Left lung (tissue), 14 donors: ENCODE measurements at places on chromosomes 4 and X. TPM values are rescaled to one million over a fixed set of nuclear protein-coding genes. Genes with fewer than 3 reads are reported as not detected.

DNA sequence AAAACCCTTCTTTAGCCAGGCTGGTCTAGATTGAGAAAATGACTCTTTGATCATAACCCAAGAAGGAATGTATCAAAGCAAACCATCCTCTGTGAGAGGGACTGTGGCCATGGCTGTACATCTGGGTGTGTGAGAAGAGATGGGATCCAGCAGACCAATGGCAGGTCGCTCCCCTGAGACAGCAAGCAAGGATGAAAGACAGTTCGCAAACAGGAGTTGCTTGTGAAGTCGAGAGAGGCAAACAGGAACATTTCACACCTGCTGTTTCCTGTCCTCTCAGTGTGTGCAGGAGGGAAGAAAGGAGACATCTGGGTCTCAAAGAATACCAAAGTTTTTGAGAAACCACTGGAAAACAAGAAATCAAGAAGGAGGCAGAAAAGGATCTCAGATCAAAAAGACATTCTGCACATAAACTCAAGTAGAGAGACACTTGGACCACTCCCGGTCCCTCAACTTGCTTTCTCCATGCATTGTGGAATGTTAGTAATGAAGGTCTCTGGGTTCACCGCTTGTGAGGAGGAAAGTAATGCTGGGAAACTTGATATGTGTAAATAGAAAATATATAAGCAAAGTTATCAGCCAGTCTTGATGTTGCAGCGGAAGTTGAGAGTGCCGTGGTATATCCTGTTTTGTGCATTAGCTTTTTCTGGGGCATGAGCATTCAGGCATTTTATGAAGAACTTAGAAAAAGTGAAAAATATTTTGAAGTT is 327.5 kb downstream of the BMPR1B start:
- no peak for DNase-seq

DNA sequence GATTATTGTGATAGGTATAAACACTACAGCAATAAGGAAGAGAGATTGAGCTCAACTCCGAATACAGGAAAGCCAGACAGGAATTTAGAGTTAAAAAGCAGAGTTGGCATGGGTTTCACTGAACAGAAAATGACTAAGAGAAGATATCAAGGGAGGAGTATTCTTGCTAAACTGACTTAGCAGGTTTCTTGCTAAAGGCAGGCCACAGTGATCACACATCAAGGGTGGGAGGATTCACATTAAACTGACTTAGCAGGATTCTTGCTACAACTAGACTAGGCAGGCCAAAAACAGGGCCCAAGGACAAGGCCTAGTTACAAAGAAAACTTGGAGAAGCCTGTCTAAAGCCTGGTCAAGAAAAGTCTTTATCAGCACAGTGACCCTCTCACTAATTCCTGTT is 195.1 kb downstream of the MAGEB5 start:
- no peak for DNase-seq

The CPZ gene
- total RNA-seq, result 18.4 TPM

GRCh38 chr4:81509822-81510221 is 38.1 kb upstream of the RASGEF1B start:
- DNase-seq, result no peak

- DNase-seq, result no peak
These were observed 49.1 kb downstream of the MID1 start for GRCh38 chrX:10571260-10571659.

The TRAPPC11 gene
- total RNA-seq, result 29.5 TPM

The PGAM4 gene
- total RNA-seq, result not detected

The RS1 gene
- total RNA-seq, result 3.8 TPM

The C4orf36 gene
- 2.1 TPM for total RNA-seq

The ASMT gene
- not detected for total RNA-seq

DNA sequence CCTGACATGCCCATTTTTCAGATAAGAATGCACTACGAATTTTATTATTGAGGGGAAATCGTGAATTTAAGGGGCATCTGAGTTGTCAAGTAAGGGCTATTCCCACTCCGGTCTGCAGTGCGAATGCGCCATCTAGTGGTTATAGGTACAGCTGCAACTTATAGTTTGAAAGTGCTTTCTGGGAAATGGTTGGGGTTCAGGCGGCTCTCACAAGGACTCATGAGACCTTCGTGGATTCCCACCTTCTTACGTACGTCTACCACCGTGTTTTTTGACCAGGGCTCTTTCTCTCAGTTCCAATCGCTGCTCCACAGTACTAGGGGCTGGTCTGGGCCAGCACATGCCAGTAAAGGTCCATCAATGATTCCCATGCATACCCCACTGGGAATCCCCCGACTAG is 12.3 kb downstream of the MSL3 start:
- DNase-seq, result peak; percentile 43

- no peak for DNase-seq
These were observed 66.1 kb upstream of the HGFAC start for GRCh38 chr4:3375688-3376087.

The TLR10 gene
- total RNA-seq, result 0.15 TPM

DNA sequence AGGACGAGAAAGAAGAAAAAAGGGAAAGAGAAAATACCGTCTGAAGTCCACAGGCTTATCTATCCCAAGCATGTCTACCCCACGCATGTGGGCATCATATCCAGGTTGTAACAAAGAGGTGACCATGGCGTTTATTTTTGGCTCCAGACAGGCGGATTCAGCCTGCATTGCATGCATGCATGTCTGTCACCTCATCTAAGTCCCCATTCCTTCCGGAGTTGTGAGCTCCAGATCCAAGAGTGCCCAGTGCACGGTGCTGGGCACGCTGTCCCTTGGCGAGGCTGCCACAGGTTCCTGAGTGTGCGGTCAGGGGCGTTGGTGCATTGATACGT is 905 bp upstream of the GALNTL6 start:
- no peak for DNase-seq

DNA sequence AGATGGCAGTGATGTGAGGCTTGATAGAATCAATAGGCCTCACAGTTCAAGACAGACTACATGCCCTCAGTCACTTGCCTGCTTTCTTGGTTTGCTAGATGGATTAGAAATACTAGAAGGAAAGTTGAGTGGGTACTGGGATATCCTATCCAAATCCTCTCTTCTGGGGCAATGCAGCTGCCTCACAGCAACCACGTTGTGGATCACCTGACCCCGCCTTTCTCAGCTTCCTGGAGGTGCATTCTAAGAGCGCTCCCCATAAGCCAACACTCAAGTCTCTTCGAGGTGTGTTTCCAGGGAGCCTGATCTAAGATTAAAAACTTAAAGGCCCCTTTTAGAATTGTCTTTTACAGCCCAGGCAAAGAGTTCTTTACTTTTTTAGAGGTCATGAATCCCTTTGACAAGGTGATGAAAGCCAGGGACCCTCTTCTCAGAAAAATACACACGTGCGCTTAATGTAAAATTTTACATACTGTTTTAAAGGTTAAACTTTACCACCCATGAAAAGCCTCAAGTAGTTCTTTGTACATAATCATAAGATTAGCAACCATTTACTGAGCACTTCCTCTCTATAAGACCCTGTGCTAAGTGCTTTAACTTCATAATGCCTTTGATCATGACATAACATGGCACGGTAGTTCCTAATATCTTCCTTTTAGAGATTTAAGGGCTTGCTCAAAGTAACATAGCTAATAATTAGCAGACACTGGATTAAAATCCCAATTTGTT is 840 bp upstream of the RPL34 start:
- peak; percentile 12 for DNase-seq

The DOK7 gene
- total RNA-seq, result 1.6 TPM

The SYN1 gene
- 1.0 TPM for total RNA-seq

- DNase-seq, result no peak
These were observed 217.9 kb downstream of the ARAP2 start for GRCh38 chr4:36026348-36026880.

The WAS gene
- total RNA-seq, result 16.4 TPM

- DNase-seq, result no peak
These were observed 322.9 kb downstream of the ANKRD50 start for GRCh38 chr4:124389591-124389990.

The CCDC160 gene
- 0.64 TPM for total RNA-seq

- no peak for DNase-seq
These were observed 44.5 kb downstream of the BRWD3 start for GRCh38 chrX:80765220-80765625.

The PLAC8 gene
- 20.1 TPM for total RNA-seq

The SPACA5 gene
- total RNA-seq, result not detected

DNA sequence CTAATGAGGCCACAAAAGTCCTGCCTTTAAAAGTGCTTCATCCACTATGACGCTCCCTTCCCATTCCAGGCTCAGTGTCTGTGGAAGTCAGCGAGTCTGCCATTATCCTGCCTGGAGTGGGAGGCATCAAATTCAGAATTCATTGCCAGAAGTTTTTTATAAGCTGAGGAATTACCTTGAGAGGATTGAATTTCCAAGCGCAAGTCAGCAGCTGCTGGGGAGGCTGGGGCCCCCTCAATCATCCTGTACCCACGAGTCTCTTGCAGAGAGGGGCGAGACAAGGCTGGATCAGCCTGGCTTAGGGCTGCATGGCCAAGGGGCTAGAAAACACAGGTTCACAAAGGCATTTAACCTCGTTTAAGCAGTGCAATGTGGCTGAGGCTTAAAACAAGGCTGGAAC is 170.5 kb upstream of the NOCT start:
- no peak for DNase-seq

DNA sequence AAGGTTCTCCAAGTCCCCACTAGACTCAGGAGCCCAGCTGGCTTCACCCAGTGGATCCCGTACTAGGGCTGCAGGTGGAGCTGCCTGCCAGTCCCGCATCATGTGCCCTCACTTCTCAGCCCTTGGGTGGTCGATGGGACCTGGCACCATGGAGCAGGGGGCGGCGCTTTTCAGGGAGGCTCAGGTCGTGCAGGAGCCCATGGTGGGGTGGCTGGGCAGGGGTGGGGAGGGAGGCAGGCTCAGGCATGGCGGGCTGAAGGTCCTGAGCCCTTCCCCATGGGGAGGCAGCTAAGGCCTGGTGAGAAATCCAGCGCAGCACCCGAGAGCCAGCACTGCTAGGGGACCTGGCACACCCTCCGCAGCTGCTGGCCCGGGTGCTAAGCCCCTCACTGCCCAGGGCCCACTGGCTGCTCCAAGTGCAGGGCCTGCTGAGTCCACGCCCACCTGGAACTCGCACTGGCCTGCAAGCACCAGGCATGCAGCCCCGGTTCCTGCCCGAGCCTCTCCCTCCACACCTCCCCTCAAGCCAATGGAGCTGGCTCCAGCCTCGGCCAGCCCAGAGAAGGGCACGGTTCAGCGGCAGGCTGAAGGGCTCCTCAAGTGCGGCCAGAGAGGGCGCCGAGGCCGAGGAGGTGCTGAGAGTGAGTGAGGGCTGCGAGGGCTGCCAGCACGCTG is 72.7 kb upstream of the SLIT2 start:
- DNase-seq, result no peak

DNA sequence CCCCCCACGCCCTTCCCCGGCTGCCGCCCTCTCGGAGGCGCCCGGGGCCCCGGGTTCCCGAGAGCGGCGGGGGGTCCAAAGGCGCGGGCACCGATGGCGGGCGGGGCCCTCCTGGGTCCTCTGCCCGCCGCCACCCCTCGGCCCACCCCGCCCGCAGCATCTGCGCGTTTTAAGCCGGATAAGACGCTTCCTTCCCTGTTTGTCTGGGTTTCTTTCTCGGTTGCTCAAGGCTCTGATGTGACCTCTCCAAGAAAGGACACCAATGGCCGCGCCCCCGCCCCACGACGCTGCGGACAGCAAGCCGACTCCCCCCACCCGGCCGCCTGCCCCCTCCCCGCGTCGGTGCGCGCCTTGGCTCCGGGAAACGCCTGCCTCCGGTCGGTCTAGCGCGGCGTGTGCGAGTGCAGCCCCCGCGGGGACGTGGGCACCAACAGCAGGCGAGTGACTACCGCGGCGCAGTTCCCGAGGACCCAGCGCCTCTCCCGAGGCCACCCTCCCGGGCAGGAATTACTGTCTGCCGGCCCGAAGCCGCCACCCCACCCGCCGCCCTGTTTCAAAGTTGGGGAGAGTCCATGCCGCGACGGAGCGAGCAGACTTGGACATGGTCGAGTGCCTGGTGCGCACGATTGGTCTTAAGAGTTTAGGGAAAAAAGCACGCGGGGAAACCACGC is 21.1 kb upstream of the HMX1 start:
- DNase-seq, result no peak

The XAGE3 gene
- total RNA-seq, result not detected

The SMIM10L2A gene
- total RNA-seq, result 2.4 TPM

DNA sequence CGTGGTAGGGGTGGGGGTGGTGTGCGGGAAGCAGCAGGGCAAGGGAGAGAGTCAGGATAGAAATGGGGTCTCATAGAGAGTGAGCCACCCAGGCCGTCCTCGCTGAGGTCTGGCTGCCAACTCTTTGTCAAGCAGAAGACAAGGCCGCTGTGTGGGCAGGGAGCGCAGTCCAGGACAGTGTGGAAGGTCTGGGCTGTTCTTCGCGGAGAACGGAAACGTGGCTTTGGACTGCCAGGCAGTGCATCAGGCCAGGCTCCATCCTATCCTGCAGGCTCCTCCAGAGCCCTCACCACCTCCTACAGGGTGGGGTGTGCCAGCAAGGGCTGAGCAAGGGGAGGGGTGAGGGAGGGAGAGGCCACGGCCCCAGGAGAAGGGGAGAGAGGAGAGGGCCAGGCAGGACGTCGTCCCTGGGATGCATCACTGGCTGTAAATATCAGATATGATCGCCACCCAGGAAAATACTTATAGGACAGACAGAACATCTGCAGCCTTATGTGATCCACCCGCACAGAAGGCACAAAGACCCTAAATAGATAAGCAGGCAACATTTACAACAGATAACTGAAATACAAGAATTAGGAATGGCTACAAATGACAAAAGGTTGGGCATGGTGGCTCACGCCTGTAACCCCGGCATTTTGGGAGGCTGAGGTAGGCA is 85.3 kb downstream of the ABLIM2 start:
- DNase-seq, result no peak

DNA sequence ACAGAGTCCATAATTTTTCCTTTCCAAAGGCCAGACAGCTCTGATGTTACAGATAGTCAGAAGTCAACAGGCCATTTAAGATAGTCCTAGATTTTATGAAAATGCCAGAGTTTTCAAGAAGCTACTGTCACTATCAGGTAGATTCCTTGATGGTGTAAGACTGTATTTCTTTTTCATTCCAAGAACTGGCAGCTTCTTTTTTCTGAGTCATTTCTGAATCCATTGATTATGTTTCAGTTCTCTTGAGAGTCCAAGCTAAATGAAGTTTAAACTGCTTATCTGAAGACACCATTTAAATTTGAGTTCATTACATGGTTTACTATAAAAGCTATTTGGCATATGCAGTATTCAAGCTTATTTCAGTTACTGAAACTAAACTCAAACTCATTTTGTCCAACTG is 44.6 kb downstream of the RASSF6 start:
- no peak for DNase-seq

- DNase-seq, result no peak
These were observed 34.0 kb upstream of the GYPA start for GRCh38 chr4:144174401-144175067.

GRCh38 chr4:27010334-27010940 is 149.8 kb downstream of the STIM2 start:
- peak; percentile 69 for DNase-seq

The NKRF gene
- total RNA-seq, result 7.0 TPM

The RBM47 gene
- total RNA-seq, result 83.5 TPM
